ENCODE measurements at places on chromosomes 11 and 22. TPM values are rescaled to one million over a fixed set of nuclear protein-coding genes. Genes with fewer than 3 reads are reported as not detected.

The GRM5 gene
- total RNA-seq: not detected

GRCh38 chr11:115706626-115707135, 202.5 kb upstream of the CADM1 start:
- no peak for DNase-seq

GRCh38 chr11:108873310-108873709, 208.4 kb downstream of the DDX10 start:
- DNase-seq: no peak

DNA sequence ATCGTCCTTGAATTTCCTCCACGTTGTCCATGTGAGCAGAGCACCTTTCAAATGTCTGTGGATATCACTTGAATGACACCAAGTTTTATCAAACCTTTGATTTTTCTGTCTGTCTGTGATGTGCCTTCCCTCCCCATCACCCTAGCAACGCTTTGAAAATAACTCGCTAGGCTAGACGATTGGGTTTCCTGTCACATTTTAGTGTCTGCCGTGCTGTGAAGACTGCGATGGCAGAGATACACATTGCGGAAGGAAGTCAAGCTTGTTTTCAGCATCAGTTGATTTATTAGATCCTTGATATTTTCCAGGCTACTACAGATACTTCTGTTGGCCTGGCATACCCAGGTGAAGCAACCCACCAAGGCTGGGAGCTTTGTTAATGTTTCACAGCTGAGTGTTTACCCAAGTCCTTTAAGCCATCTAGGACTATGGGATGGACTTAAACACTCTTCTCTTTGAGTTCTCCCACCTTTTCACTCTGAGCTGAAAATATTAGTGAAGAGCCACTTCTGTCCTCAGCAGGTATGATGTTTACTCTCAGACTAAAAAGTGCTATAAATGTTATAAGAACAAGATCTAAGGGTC, 93.6 kb upstream of the CD44 start:
- DNase-seq: peak; percentile 78

DNA sequence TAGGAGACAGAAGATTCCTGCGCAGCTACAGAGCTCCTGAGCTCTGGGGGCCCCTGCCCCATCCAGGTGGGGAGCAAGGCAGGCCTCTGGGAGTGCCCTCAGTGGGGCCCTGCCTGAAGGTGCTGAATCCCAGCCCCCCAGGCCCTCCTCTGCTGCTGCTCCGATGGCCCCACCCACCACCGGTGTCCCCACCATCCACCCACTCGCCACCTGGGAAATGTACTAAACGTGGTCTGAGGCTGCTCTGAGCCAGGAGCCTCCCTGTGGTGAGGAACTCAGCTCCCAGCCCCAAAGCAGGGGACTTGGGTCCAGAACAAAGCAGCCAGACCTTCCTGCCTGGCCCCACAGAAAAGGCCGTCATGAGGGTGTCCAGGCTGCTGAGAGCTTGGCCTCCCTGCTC, 289.4 kb downstream of the CTTN start:
- no peak for DNase-seq

The RAG1 gene
- 0.36 TPM for total RNA-seq

The SLC16A8 gene
- not detected for total RNA-seq

The DNHD1 gene
- total RNA-seq: 27.5 TPM

The PIWIL4 gene
- total RNA-seq: 0.36 TPM

DNA sequence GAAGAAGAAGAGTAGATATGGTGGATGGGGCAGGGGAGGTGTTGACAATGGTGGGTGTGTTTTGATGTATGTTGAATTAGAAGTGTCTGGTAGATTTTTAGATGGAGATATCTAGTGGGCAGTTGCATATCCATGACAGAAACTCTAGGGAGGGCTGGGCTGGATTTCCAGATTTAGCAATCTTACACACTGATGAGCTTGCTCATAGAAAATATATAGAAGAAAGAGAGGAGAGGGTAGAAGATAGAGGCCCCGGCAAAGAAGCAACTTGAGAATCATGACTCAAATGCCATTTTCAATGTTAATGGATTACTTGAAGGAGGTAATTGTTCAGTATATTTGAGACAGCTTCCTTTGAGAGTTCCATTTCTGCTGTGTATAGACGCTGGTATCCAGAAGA, 8.2 kb downstream of the REXO2 start:
- DNase-seq: no peak

DNA sequence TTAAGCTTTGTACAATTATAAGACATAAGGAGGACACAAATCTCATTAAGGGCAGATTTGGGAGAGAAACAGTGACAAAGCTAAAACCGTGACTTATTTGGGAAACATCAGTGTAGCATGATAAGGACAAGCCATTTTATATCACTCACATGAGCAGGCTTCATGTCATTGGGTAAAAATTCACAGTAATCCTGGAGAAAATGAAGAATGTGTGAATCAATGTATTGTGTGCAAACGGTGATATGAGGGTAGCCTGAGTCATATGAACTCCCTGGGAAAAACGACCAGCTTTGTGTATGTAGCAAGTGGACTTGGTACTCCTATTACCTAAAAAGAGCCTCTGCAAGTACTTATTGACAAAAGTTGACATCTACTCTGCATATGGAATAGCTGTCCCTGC, 6.0 kb upstream of the TRIM34 start:
- no peak for DNase-seq

GRCh38 chr11:17700991-17701390, 18.4 kb upstream of the MYOD1 start:
- no peak for DNase-seq

DNA sequence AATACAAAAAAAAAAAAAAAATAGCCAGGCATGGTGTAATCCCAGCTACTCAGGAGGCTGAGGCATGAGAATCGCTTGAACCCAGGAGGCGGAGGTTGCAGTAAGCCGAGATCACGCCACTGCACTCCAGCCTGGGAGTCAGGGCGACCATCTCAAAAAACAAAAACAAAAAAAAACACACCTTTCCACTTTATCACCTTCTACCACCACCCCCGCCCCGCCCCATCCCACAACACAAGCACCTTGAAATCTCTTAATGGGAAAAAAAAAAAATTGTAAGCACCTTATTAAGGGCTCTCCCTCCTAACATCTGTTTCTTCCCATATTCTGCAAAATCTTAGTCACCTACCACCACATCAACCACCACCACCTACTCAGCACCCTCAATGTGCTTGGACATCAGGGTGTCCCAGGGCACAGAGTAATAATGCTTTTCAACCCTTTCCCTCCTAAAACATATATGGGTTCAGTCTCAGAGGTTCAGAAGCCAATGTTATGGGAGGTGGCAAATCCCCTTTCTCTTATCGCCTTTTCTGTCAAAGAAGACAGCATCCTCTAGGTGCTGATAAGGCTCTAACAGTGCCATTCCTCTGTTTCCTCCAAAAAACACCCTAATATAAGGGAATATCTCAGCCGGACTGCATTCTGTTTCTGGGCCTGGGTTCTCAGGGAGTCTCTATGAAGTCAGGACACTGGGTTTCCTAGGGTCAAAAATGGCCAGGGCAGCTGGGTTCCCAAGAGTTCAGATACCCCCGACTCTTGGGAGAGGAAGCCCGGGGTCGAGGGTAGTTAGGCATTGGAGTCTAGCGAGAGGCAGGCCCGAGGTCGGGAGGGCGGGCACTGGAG, 718 bp downstream of the INTS5 start:
- peak; percentile 48 for DNase-seq

GRCh38 chr11:35994421-35994820, 50.6 kb downstream of the LDLRAD3 start:
- peak; percentile 39 for DNase-seq

- DNase-seq: no peak
These were observed 6.9 kb downstream of the SCGB1C1 start for GRCh38 chr11:199782-200181.

DNA sequence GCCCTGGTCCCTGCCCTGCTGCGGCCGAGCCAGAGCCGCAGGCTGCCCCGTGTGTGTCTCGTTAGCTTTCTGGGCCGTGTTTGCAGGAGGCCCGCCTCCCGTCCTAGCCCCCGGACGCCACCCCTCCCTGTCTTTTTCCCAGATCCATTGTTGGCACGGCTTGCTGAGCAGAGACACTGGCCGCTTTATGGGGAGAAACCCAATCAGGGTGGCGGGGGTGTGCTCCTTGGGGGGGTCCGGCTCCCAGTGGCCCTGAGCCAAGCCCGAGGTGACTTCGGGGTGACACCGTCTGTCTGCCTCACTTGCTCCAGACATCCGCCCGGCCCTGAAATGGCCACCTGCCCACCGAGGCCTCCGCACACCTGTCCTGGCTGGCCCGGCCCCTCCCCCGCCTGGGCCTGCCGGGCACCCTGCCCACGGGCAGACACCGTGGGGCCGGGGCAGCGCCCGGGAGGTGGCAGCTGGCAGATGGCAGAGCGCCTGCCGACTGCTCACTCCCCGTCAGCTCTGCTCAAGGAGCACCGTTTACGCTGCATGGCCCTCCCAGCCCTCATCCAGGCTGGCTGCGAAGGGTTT, 43.1 kb upstream of the PPARA start:
- DNase-seq: no peak

The HPS5 gene
- 16.0 TPM for total RNA-seq

GRCh38 chr11:132601875-132602274, 930.4 kb downstream of the OPCML start:
- DNase-seq: no peak

DNA sequence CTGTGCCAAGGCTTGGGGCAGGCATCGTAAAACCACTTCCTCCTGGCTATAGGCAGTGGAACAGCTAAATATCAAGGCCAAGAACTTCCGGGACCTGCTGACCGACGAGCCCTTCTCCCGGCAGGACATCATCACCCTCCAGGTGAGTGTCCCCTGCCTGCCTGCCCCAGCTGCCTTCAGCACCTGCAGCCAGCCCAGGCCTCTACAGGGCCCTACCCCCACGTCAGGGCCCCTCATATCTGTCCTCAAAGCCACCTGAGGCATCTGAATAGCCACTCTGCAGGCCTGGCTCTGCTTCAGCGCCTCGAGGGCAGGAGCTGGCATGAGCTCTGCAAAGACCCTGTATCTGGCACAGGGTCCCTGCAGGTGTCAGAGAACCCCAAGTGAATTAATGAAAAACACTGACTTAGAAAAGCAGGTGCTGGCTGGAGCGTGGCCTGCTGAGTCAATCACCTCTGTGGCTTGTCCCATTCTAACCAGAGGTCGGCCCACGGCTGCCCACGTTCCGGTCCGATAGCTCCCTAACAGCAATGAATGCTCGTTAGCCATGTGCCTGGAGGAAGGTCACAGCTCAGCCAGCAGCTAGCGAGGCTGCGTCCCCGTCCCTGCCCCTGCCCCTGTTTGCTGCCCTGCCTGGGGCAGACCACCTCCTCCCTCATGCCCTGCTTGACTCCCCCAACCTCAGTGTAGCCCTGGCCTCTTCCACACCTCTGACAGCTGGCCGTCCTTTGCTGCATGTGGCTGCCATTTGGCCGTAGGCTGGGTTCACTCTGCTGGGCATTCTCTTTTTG, 16.8 kb downstream of the PPIL2 start:
- no peak for DNase-seq

- no peak for DNase-seq
These were observed 37.1 kb downstream of the ST3GAL4 start for GRCh38 chr11:126392633-126393013.
